ENCODE measurements at places on chromosomes 1 and 21.

DNA sequence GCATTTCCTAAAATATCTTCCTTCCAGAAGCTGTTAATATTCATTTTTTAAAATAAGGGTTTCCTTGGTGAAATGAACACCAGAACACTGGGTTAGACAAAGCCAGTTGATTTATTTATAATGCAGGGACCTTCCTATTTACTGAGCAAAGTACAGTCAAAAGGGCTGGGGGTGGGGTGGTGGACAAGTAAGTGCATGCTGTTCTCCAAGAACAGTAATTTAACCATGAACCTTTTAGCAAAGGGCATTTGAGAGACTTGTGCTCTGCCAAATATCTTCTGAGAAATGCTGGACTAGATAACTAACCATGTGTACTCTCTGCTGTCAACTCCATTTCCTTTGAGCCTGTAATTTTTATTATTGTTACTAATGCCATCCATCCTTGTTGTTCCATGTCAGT lies 100.2 kb downstream of the OMA1 start:
- DNase-seq, result no peak

- no peak for DNase-seq
These were observed 43.9 kb downstream of the NOS1AP start for GRCh38 chr1:162113419-162113818.

- DNase-seq, result no peak
These were observed 27.9 kb upstream of the NTPCR start for GRCh38 chr1:232922485-232922884.

GRCh38 chr1:29912425-29912824 lies 676.1 kb downstream of the PTPRU start:
- DNase-seq, result no peak

DNA sequence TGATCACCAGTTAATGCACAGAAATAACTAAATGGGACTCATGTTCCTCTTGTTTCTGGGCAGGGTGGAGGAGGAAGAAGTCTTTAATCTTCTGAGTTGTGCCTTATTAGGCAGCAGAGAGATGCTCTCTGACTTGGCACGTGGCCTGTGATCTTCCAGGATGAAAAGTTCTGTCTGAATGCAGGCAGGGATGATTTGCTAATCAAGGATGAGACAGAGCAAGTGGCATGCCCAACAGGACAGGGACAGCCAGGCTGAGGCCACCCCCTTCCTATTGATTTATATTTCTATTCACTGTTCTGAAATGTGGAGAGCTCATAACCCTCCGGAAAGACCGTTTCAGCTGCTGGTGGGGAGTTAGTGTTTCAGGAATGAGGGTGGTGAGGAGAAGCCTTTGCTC lies 477.8 kb upstream of the CAMK1G start:
- DNase-seq, result no peak

- DNase-seq, result no peak
These were observed 87.5 kb downstream of the RWDD3 start for GRCh38 chr1:95321531-95321930.

GRCh38 chr1:26220199-26220912 lies 13.6 kb upstream of the CEP85 start:
- peak; percentile 33 for DNase-seq

- no peak for DNase-seq
These were observed 78.0 kb downstream of the BCAR3 start for GRCh38 chr1:93603601-93604000.

- DNase-seq, result no peak
These were observed 30.4 kb downstream of the VAV3 start for GRCh38 chr1:107934578-107934977.

- no peak for DNase-seq
These were observed 19.7 kb downstream of the BCAR3 start for GRCh38 chr1:93661829-93662474.

DNA sequence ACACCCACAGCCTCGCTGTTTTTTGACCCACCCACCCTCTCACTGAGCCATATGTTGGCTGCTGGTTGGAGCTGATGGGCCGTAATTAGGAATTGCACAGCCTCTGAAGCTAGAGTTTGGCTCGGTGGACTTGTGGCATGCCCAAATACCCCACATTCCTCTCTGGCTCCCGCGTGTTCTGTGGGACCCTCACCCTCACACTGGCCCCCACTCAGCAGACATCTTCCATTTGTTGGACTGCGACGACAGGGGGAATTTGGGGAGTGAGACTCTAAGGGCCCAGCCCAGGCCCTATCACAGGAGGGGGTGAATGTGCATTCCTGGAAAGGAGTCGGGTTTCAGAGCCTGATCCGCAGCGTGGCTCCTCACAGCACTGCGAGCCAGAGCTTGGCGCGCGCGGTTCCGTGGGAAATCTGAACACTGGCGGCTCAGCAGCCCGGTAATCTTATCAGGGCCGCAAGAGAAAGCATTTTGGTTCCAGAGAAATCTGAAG lies 5.2 kb downstream of the RCSD1 start:
- peak; percentile 88 for DNase-seq

DNA sequence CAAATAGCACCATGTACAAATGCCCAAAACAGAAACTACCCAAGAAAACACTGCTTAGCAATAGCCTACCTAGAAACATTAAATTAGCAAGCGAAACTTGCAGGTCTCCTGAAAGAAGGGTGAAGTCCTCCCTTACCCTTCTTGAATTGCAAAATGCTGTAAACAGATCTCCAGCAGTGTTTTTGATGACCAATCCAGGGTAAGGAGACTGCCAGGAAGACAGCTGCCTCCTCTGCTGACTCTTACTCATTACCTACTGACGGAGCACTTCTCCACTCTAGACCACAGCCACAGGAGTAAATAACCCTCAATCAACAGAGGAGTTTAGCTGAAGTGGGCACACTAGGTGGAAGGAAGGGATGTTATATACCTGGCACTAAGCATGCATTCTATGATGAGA lies 32.2 kb upstream of the GADD45A start:
- DNase-seq, result no peak

DNA sequence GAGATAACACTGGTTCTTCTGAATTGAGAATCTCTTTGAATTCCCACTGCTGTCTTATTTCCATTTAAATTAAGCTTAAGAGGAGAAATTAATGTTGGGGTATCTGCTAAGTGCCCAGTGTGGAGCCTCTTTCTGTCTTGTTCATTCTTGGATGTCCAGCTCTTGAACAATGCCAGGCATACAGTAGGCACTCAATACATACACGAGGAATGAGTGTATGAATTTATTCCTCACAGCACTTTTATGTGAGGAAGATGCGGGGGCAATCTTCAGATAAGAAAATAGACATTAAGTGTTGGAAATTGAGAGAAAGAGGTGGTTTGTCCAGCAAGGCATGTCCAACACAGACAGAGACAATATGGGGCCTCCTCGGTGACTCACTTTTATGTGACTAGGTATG lies 11.8 kb upstream of the ATF3 start:
- no peak for DNase-seq

DNA sequence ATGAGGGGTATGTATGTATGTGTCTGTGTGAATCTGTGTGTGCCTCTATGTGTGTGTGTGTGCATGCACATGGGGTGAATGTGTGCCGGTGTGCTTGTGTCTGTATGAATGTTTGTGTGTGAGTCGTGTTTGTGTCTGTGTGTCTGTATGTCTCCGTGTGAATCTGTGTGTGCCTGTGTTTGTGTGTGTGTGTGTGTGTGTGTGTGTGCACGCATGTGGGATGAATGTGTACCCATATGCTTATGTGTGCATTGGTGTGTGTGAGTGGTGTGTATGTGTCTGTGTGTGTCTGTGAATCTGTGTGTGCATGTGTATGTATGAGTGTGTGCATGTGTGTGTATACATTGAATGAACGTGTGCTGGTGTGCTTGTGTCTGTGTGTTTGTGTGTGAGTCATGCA lies 88.9 kb downstream of the MATN1 start:
- no peak for DNase-seq

- DNase-seq, result no peak
These were observed 5.9 kb downstream of the MAN1C1 start for GRCh38 chr1:25622531-25622930.

GRCh38 chr1:221100611-221101010 lies 221.4 kb downstream of the HLX start:
- DNase-seq, result no peak

DNA sequence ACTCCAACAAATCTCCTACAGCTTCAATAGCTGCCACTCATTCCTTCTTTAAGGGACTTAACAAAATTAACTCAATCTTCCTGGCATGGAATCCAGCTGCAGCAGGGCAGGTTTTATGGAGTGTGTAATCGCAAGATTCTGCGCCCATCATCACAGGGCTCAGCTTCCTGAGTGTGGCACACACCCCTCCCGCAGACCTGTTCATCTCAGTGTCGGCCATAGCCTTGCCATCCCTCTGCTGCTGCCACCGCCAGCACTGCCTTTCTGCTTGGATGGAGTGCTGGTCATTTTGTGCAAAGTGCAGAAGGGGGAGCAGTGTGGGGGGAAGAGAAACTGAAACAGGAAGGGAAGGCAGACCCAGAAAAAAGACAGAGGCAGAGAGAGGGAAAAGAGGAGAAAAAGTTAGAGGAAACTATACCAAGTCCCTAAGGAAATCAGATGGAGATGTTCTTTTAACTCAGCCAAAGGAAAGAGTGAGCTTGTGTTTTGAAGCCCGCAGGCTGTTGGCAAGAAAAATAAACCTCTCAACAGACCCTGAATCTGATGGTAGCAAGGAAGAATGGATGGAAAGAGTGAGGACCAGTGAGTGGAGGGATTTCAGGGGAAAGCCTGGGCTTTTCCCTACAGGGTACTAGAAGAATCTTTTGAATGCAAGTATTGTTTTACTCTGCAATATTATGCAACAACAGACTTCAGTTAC lies 324.2 kb downstream of the SEC16B start:
- DNase-seq, result peak; percentile 61

DNA sequence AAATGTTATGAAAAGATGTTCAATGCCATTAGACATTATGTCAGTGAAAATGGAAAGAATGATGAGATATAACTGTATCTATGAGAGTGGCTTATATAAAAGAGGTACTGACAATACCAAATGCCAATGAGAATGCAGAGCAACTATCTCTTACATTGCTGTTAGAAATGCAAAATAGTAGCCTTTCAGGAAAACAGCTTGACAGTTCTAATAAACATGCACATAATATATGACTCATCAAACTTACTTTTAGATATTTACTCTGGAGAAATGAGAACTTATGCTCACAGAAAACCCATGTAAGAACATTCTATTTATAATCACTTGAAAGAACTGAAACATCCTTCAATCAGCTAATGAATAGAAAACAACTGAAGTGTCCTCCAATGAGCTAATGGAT lies 996.7 kb upstream of the ADGRL4 start:
- no peak for DNase-seq

- DNase-seq, result no peak
These were observed 34.7 kb downstream of the LRP8 start for GRCh38 chr1:53293123-53293522.

DNA sequence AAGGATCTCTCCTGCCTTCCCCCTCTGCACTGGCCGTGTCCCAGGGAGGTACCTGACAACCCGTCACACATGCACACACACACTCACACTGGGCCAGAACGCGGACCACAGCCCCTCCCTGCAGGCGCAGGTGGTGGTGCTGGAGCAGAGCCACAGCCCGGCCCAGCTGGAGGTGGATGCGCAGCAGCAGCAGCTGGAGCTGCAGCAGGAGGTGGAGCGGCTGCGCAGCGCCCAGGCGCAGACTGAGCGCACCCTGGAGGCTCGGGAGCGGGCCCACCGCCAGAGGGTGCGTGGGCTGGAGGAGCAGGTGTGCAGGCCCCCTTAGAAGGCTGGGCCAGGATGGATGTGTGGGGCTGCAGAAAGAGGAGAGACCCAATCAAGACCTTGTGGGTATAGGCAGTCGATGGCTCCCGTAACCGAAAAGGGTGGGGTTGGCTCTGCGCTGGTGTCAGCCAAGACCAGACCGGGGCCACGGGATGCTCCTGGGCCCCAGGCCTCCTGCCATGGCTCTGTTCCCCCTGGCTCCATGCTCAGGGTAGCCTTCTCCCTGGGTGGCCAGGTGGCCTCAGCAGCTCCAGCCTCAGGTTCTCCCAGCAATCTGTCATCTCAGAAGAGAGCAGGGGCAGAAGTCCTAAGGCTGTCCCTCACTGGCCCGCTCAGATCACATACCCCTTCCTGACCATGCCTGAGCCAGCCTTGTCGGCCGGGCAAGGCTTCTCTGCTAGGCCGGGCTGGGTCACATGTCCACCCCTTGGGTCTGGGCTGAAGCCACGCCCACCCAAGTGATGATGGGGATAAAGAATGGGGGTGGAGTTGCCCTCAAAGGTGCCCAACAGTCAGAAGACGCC lies 8.9 kb downstream of the MFAP2 start:
- DNase-seq, result no peak

- DNase-seq, result no peak
These were observed 184.5 kb upstream of the TMEM51 start for GRCh38 chr1:14969006-14969405.

DNA sequence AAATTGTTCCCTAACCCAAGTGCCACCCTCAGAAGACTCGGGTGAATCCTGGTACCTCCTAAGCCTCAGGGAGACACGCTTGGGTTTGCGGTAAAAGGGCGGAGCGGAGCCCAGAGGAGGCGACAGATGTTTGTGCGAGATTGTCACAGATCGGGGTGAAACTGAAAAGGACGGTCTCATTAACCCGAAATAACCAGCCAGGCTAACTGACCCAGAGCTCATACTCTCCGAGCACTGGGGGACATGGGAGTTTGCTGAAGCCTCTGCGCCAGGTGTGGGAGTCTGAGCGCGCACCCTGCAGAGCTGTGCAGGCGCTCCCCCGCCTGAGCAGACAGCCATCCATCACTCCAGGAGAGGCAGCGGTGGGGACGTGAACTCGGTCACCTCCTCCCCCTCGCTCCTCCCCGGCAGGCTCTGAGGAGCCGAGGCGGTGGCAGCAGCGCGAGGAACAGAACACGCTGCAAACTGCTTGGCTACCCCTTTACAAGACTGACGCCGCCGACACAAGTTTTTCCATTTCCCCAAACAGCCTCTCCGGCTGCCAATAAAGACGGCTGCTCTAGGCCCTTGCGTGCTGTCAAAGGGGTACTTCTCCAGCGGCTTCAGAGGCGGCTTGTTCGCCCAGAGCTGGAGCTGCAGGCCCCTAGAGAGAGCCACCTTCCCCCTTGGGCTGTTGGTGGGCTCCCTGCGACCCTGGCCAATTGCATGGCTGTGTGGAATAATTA lies 43.5 kb downstream of the RRAGC start:
- peak; percentile 78 for DNase-seq

- DNase-seq, result no peak
These were observed 20.0 kb upstream of the TSNAX start for GRCh38 chr1:231508497-231508896.

GRCh38 chr1:161048949-161049722 lies 3.4 kb upstream of the USF1 start:
- no peak for DNase-seq

GRCh38 chr21:34908419-34909055 lies 140.6 kb downstream of the RUNX1 start:
- no peak for DNase-seq

- DNase-seq, result no peak
These were observed 19.4 kb downstream of the PTPRF start for GRCh38 chr1:43549921-43550597.

DNA sequence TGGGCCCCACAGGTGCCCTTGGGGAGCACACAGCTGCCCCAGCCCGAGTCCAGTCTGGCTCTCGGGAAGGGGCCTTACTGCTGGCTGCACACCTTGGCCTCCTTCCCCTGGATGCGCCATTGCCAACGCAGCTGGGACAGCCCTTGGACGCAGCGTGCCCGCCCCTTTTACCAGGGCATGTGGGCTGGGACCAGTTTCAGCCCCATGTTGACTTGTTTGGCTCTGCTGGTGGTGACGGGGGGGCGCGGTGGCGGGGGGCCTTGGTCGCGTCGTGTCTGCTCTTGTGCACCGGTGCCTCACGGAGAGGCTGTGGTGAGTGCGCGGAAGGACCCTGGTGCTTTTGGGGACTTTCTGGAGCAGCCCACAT lies 19.6 kb downstream of the SKI start:
- no peak for DNase-seq

GRCh38 chr1:194076646-194077045 lies 890.2 kb upstream of the B3GALT2 start:
- no peak for DNase-seq

GRCh38 chr1:9249534-9250410 lies 15.2 kb downstream of the H6PD start:
- DNase-seq, result peak; percentile 87
